ENCODE measurements at places on chromosomes 13 and 19.

DNA sequence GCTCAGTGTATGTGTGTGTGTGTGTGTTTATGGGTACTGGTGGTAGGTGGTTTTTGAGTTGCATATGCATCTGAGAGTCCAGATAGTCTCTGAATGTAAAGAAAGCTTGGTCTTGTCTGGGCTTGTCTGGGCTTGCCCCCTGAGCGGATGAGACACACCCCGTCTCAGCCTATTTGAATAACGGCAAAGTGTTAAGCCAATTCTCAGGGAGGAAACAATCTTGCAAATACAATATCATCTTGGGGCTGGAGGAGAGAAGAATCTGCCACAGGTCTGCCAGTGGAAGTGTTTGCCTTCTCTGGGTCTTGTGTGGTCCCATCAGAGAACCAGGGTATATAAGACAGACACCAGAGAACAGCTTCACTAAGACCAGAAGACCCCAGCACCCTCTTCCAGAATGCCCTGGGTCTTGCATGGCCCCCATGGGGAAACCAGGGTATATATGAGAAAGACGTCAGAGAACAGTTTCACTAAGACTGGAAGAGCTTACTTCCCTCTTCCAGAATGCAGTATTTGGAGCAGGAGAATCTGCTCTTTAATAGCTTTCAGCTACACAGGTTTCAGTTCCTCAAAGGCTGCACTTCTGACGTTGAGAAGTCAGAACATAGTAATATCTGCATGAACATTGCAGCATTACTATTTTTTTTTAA lies 13.3 kb downstream of the CD70 start:
- DNase-seq, result no peak

DNA sequence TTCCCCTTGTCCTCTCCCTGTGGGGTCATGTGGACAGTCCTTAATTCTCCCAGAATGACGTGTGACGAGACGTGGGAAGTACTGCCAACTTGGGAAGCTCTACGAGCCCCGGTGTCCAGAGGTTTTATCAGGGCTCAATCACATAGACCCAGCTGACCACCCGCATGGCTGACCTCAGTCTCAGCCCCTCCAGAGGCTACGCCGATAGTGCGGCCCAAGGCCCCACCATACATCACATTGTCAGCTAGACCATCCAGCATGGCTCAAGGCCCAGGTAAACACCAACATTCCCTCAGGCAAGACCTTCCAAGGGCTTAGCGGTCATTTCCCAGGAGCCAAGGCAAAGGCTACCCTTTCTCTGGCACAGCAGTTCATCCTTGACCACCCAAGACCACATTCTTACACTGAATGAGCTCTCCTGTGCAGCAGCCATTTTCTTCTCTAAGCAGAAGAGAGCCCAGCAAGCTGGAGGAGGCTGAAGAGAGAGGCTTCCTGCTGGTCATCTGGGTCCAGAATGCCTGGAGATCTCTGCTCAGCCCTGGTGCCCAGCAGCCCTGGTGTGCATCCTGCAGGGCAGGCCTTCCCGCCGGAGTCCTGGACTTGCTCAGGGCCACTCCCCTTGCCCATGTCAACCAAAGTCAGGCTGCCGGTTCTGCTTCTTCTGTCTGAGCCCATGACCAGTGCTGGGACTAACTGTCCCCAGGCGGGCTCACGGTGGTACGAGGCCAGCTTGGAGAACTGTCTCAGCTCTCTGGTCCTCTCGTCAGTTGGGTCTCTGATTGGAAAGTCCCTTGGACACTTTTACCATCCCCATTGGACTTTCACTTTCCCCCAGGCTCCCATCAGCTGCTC lies 7.9 kb upstream of the F10 start:
- no peak for DNase-seq

DNA sequence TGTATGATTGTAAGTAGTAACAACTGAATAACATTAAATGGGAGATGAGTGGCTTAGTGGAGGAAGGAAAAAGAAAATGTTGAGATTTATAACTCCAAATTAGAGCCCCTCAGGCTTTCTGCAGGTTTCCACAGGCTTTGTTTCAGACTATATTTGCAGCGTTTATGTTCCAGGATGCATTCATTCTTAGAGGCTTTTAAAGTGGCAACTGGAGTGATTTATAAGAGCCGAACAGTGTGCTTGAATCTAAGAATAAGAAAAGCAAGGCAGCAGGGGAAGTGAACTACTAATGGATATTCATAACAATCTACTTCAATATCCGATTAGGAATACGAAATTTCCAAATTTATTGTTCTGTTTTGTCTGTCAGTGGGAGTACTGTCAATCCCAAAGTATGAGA lies 91.0 kb downstream of the UFM1 start:
- no peak for DNase-seq

DNA sequence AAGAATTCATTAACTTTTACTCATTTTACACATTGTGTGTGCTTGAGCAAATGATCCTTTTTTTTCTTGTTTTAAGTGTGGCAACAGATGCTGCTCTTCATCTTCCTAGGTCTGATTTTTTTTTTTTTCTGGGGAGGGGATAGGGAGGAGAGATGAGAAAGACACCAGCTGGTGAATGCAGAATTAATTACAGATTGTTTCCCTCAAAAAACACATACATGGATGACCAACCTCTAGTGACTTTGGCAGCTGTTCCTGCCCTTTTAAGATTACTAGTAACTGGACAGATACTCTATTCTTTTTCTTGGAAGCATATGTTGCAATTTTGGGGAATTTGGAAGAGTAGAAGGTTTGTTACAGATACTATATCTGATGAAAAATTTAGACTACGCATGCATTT lies 103.6 kb upstream of the MYO16 start:
- DNase-seq, result no peak

DNA sequence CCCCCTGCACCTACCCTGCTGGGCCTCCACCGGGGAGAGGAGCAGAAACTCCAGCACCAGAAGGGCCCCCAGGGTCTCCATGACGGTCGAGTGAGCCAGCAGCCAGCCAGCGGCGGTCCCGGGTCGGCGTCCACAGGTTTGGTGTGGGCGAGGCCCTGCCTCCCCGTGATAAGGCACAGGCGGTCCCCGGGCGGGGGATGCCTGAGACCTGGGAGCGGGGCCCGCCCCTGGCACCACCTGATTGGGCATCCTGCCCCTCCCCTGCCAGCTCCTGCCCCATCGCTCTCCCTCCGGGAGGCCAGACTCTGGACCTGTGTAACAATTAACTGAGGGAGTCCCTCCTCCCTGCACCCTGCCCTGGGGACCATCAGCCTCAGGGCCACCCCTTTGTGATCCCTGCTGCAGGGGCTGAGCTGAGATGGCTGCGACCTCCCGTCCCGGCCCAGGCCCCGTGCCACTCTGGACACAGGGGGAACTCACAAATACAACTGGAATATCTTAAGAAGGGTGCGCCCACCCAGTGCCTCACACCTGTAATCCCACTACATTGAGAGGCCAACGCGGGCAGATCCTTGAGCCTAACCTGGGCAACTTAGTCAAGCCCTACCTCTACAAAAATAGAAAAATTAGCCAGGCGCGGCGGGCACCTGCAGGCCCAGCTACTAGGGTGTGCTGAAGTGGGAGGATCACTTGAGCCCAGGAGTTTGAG lies at the start of gene SMIM24:
Gene SMIM24, minus strand, starts transcription at position 143 of the 709 bp plus-strand sequence. Its CDS starts 62 bp downstream, at position 81.
- DNase-seq, result no peak

GRCh38 chr13:71603255-71603654 lies 263.7 kb downstream of the DACH1 start:
- DNase-seq, result no peak

DNA sequence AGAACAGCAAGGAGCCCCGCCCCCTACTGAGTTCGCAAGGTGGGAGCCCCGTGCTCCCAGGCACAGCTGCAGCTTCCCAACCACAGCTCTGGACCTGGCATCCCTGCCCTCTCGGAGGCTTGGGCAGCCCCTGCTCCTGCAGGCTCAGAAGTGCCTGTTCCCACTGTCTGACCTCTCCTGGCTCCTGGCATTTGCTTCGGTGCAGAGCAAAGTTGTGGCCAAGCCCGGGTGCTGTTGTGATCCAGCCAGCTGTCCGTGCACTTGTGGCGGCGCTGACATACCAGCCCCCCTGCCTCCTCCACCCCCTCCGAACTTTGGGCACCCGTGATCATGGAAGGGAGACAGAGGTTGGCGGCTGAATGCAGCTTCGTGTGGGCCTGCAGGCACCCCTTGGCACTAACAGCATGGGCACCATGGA lies 1386.8 kb downstream of the PCDH9 start:
- DNase-seq, result no peak

GRCh38 chr19:32677657-32678056 lies 2.0 kb downstream of the RGS9BP start:
- DNase-seq, result no peak

GRCh38 chr19:32173836-32174235 lies 171.6 kb upstream of the ZNF507 start:
- no peak for DNase-seq

- no peak for DNase-seq
Measured at GRCh38 chr19:29745253-29745652, 30.2 kb upstream of the C19orf12 start.

- DNase-seq, result no peak
Measured at GRCh38 chr13:33076001-33076992, 60.1 kb downstream of the KL start.

- no peak for DNase-seq
Measured at GRCh38 chr19:42069619-42070351, at the start of gene GRIK5. TSS of gene GRIK5 (minus strand) at chr19:42070206. CDS start at chr19:42065770, 4,436 bp downstream.

DNA sequence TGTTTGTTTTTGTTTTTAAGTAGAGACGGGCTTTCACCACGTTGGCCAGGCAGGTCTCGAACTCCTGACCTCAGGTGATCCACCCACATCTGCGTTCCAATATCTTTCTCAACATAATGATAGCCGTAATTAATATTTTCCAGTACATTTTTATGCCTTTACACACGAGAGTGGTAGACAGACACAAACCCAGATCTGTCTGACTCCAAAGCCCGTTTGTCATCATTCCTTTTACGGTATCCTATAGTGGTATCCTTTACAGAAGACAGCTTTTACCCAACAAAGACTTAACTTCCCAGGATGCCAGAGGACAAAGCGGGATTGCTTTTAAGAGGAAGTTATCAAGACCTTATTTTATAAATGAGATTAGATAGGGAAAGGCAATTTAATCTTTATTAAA lies 59.8 kb downstream of the IPO5 start:
- DNase-seq, result no peak

GRCh38 chr19:7618348-7618747 lies 11.0 kb downstream of the XAB2 start:
- no peak for DNase-seq

DNA sequence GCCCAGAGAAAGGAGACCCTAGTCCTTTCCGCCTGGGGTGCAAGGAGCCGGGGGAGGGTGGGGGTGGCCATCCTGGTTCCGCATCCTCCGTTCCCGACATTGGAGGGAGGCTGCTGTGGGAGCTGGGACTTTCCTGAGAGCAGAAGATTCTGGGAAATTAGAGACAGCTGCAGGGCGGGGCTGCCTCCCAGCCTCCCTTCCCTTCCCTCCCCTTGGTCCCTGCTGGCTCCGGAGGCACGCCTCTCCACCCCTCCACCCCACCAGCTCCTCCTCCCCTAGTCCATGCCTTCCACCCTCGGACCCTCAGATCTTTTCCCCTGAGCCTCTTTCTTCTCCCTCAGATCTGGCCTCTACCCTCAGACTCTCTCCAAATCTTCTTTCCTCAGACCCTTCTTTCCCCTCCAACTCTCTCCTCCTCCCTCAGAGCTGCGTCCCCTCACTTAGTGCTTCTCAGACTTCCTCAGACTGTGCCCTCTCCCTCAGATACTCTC lies 3.1 kb upstream of the BCL3 start:
- DNase-seq, result no peak

DNA sequence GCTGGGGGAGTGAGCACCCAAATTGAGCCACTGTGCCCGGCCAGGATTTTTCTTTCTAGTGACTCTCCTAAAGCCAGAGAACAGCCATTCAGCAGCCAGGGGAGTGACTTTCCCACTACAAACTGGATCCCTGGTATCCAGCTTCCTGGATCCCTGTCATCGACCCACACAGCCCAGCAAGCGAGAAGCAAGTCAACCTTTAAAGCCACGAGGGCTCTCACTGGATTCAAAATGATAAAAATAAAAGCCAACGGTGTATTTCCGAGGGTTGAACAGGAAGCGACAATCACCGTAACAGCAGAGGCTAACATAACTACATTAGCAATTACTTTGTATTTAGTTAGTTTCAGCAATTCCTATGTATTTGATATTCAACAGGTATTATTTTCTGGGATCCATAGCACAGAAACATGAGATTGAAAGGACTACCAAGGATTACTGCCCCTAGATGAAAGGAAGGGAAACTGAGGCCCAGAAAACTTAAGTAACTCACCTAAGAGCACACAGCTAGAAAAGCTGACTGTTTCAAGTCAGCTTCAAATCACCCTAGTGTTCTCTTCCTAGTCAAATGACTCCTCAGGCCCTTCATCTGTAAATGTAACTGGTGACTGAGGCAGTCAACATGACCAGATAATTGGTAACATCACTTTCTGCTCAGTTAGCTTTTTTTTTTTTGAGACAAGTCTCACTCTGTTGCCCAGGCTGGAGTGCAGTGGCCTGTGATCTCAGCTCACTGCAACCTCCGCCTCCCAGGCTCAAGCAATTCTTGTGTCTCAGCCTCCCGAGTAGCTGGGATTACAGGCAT lies 2.7 kb downstream of the RFX1 start:
- no peak for DNase-seq

DNA sequence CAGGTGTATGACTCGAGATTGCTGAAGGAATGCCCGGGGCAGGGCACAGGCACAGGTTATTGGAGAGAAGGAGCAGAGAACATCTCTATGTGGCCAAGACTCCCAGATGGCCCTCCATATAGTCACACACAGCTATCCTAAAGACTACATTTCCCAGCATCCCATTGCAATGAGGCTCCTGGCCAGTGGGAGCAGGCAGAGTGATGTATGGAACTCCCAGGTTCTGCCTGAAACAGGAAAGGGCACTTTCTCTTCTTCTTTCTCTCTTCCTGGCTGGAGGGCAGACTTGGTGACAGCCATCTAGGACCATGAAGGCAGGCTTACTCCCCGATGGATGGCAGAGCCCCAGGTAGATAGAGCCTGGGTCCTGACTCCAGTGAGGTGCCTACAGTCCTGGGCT lies 13.5 kb downstream of the PPP1R13L start:
- DNase-seq, result no peak

GRCh38 chr13:99086267-99087097 lies 108.6 kb upstream of the DOCK9 start:
- DNase-seq, result no peak

DNA sequence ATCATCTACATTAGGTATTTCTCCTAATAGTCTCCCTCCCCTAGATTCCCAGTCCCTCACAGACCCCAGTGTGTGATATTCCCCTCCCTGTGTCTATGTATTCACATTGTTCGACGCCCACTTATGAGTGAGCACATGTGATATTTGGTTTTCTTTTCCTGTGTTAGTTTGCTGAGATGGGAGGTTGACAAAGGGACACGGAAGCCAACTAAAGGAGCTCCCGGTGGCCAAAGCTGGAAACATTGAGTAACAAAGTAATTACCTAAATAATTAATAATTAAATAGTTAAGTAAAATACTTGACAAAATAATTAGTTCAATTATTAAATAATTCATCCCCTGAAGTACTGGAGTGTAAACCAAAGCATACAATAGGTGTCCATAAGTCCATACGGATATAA lies 1.7 kb upstream of the PRR20A start:
- no peak for DNase-seq
